Caki2 (cell line): ENCODE measurements at places on chromosomes 13 and 19.
A peak's percentile ranks its signal among the peaks of the same experiment; 100 is the strongest.

- no peak for DNase-seq
Observed at GRCh38 chr19:46031781-46032596, 8.8 kb downstream of the IGFL4 start.

DNA sequence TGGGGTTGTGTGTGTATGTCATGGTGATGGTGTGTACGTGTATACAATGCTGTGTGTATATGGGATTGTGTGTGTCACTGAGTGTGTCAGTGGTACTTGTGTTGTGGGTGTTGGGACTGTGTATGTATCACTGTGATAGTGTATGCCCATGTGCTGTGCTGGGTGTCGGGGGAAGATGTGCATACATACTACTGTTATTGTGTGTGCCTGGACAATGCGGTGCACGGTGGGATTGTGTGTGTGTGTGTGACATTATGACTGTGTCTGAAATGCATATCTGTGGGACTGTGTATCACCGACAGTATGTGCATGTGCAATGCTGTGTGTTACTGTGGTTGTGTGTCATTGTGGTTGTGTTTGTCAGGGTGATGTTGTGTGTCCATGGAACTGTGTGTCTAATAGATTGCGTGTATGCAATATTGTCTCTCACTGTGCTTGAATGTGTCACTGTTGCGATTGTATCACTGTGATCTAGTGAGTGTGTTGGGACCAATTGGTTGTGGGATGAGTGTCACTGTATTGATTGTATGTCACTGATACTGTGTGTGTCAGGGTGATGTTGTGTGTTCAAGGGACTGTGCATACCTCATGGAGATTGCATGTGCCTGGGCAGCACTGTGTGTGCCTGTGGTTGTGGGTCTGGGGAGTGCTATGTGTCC lies 11.0 kb upstream of the BBC3 start:
- DNase-seq, result peak; percentile 32

DNA sequence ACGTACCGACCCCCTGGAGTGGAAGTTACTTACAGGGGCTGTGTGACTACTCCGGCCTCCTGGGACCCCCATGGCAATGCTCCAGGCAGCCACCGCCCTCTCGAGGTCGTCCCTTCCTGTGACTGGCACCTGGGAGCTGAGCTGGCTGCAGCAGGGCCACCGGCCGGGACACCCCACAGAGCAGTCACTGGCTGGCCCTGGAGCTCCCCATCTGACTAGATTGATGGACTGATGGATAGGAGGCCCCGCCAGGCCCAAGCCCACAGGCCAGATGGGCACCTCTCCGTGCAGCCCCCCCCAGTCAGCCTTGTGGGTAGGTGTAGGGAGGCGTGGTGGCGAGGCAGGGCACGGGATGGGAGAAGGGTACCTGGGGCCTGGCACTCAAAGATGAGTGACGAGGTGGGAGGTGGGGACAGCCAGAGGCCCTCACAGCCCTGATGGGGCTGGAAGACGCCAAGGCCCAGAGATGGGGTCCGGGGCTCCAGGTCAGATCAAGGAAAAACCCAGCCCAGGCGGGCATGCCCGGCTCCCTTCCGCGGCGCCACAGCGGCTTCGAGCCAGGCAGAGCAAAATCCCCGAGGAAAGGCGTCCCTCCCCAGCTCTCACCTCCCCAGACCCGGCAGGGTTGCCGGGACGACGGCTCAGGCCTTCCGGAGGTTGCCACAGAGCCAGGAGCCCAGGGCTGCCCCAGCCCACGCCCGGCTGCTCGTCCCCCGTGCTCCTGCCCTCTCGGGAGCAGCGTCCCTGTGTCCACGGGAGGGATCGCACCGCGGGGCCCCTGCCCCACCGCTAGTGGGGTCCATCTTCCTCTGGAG lies 8.4 kb downstream of the SLC39A3 start:
- no peak for DNase-seq

DNA sequence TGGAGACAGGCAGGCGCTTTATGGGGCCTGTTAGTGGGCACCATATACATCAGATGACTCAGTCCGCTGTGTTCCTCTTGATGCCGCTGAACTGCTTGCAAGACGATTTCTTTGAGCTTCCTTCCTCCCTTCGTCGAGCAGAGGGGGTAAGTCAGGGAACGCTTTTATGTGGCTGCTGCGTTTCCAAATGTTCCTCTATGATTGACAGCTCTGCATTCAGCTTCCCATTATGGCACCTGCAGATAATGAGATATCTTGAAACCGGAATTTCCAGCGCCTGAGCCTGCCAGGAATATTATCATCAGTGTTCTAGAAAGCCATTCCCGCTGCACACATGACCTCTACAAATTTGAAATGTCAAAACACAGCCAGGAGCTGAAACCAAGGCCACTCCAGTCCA lies 257.0 kb downstream of the TSHZ3 start:
- DNase-seq, result no peak

- DNase-seq, result no peak
Observed at GRCh38 chr13:51770681-51771417, 33.1 kb downstream of the DHRS12 start.

DNA sequence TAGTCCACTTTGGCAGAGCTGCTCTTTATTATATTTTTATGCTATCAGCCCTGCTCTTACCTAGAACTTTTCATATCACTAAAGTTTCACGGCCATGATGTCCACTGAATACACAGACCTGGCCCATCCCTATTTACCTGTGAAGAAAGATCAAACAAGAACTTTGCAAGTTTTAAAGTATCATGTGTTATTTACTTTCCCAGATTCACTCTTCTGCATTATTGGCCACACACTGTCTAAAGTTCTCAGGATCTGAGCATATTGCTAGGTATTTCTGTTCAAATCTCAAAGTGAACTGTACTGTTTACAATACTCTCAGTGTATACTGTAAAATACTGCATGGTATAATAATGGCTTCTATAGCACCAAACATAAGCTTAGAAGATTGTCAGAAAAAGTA lies 405.2 kb downstream of the KLF12 start:
- DNase-seq, result no peak

- DNase-seq, result no peak
Observed at GRCh38 chr19:504616-505015, 2.7 kb upstream of the TPGS1 start.

GRCh38 chr19:4557971-4558941 lies 1.2 kb downstream of the SEMA6B start:
- DNase-seq, result no peak

GRCh38 chr19:3491396-3492119 lies 8.3 kb upstream of the SMIM44 start:
- no peak for DNase-seq

GRCh38 chr19:58519087-58519354 lies 589 bp downstream of the ZBTB45 start:
- peak; percentile 78 for DNase-seq

- DNase-seq, result no peak
Observed at GRCh38 chr13:33072282-33072681, 56.1 kb downstream of the KL start.

- DNase-seq, result no peak
Observed at GRCh38 chr19:31314156-31314555, 35.1 kb downstream of the TSHZ3 start.

DNA sequence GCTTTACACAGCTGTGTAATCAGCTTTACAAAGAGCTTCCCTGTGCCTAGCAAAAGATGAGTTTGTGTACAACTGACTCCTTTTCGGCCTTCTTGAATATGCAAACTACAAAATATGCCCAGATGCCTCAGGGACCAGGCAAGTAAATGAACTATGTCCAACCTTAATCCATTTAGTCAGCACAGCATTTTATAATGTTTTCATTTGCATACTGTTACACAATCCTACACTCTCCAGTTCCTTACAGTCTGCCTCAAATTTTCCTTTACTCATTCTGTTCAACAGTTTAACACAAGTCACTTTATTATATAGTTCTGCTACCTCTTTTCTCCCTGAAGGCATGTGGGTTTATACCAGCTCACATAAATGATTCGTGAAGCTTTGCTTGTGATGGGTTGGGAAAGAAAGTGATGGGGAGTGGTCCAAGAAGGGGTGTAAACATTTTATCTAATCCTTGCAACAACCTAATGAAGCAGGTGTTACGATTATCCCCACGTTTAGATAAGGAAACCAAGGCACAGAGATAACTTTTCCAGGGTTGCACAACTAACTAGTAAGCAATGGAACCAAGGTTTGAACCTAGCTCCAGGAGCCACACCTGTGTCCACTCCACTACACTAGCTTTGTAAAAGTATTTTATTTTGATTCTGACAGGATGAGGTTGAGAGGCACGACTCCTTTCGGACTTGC lies 3.3 kb upstream of the USP12 start:
- no peak for DNase-seq

DNA sequence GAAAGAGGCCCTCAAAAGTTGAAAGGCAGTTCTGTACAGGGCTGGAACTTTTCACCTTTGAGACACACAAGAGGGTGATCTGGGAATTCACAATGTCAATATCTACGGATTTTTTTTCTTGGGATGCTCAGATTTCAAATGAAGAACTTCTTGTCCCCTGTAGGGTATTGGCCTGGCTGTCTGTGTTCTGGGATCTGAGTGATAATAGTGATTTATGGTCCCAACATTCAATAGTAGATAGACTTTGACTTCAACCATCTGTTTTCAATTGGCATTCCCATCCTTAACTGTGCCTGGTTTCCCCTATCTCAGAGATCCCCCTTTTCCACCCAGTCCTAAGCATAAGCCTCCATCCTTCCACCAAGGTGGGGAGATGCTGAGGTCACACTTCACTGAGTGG lies 274.1 kb downstream of the COG6 start:
- DNase-seq, result no peak

- no peak for DNase-seq
Observed at GRCh38 chr13:114065926-114066774, 66.3 kb downstream of the RASA3 start.

DNA sequence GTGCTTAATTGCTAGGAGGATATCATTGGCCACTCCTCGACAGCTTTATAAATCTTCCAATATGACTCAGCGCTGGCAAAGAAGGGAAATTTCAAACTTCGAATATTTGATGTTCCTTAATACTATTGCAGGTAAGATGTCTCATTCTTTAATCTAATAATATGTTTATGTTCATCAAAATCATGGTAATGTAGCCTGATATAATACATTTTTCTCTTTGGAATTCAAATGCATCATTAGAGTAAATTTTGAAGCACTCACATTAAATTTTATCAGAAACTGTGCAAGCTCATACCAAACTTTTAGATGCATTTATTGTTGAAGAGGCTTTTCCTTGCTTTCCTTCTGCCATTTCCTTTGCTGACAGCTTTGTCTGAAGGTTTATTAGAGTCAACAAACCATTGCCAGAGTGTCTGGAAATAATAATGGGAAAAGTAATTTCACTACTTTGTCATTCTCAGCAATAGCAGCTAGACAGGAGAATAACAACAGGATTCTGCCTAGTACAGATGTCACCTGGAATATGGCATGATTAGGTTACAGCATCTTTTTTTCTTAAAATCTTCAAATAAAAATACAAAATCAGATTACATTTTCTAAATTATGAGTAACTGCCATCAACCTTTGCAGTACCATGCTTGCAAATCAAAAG lies 78.6 kb upstream of the MAB21L1 start:
- DNase-seq, result no peak

- DNase-seq, result no peak
Observed at GRCh38 chr13:99029576-99029975, 51.7 kb upstream of the DOCK9 start.

DNA sequence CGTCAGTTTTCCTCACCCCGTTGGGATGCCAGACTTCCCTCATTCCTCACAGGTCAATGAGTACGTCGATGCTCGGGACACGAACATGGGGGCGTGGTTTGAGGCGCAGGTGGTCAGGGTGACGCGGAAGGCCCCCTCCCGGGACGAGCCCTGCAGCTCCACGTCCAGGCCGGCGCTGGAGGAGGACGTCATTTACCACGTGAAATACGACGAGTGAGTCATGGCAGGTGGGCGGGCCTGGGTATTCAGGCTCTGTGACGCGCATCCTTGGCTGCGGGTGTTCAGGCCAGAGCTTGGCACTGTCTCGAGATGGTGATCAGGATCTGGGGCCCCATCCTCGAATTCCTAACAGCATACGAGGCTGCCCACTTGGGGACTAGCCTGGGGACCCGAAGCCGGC lies 21.4 kb downstream of the UHRF1 start:
- peak; percentile 84 for DNase-seq

DNA sequence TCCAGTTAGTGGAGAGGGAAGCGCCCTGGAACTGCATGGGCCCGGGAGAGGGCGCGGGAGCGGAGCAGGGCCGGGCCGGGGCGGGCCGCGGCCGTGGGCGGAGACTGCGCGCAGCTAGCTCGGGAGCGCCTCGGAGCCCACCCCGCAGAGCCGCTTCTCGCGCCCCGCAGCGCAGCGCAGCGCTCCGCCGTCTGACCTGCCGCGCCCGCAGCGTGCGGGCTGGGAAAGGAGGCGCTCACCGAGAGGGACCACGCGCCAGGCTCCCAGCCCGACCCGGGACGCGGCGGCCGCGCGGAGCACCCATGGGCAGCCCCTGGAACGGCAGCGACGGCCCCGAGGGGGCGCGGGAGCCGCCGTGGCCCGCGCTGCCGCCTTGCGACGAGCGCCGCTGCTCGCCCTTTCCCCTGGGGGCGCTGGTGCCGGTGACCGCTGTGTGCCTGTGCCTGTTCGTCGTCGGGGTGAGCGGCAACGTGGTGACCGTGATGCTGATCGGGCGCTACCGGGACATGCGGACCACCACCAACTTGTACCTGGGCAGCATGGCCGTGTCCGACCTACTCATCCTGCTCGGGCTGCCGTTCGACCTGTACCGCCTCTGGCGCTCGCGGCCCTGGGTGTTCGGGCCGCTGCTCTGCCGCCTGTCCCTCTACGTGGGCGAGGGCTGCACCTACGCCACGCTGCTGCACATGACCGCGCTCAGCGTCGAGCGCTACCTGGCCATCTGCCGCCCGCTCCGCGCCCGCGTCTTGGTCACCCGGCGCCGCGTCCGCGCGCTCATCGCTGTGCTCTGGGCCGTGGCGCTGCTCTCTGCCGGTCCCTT lies at the start of gene MLNR:
Gene MLNR, plus strand, starts transcription at position 303 of the 820 bp plus-strand sequence. Its CDS starts 0 bp downstream, at position 303.
- peak; percentile 59 for DNase-seq

- no peak for DNase-seq
Observed at GRCh38 chr19:38193445-38193844, 30.6 kb downstream of the DPF1 start.

GRCh38 chr13:46541210-46541609 lies 11.8 kb upstream of the LRCH1 start:
- DNase-seq, result peak; percentile 60

GRCh38 chr13:85608255-85608829 lies 190.9 kb downstream of the SLITRK6 start:
- no peak for DNase-seq

- DNase-seq, result no peak
Observed at GRCh38 chr13:113545931-113546516, 38.5 kb upstream of the TFDP1 start.

GRCh38 chr19:16259385-16260159 lies 61.9 kb downstream of the AP1M1 start:
- no peak for DNase-seq

DNA sequence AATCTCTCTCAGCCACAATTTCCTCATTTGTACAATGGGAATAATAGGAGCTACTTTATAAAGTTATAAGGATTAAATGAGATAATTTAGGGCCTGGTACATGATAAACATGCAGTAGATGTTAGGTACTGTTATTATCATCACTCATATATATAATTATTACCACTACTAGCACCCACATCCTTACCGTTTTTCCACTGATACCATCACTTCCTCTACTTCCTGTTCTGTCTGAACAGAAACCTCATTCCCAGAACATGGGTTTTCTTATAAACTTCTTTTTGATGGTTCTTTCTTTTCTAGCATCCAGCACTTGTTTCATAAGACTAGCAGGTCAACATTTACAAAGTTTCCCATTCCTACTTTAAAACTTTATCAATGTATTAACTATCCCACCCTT lies 6.3 kb downstream of the CDADC1 start:
- no peak for DNase-seq

GRCh38 chr13:31930901-31931522 lies 100.6 kb upstream of the FRY start:
- no peak for DNase-seq

- no peak for DNase-seq
Observed at GRCh38 chr13:57748096-57748495, 116.6 kb downstream of the PCDH17 start.
